ENCODE measurements at places on chromosomes 3 and 15.

DNA sequence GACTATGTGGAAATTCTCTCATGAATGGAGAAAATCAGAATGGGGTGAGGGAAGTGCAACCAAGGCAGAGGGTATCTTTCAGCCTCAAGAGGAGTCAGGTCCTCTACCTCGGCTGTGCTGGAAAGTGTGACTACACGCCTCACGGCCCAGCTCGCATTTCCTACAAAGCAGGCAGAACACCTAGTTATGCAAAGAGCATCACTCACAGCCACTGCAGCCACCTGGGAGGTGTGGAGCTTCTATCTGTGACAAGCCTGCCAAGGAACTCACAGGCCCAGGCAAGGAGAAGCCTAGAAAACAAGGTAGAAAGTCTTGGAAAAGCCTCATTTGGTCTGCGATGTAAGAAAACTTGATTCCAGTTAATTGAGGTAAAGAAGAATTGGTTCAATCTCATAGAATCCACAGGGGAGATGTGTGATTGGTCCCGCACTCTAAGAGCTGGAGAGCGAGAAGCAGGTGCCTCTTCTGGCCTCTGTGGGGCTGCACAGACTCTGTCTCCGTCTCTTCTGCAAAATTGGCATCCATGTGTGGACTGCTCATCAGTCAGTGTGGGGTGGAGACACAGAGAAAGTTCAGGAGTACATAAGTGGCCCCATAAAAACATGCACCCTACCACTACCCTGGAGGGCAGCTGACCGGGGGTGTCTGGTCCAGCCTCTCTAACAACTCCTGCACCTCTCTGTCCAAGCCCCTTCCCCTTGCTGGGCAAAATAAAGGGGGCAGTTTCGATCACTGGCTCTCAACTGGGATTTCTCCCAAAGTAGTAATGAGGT is 76.8 kb downstream of the TAMM41 start:
- DNase-seq: no peak

DNA sequence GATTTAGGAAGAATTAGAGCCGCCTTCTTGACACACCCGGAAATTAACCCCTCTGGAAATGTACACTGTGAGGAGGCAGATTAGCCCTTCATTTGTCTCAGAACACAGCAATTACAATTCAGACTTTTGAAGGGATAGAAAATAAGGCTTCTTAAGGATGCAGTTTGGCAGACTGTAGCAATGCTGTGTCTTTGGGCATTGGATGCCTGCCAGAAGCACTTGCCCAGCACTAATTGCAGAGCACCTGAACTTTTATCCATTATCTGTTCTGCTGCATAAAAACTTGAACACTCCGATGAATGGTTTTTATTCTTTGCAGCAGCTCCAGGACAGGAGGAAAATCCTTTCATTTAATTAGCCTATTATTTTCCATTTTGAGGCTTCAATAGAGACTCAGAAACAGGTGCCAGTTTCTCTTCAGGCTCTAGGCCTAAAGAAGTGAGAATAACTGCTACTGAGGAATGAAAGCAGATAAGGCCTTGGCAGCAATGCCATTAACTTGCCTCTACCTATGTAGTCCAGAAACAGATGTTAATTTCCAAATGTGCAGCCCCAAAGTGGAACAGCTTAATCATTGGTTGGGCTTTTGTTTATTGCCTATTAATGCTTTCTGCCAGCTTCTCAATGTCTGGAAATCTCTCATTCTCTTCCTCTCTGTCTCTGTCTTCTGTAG is 418.5 kb downstream of the NSUN3 start:
- no peak for DNase-seq

DNA sequence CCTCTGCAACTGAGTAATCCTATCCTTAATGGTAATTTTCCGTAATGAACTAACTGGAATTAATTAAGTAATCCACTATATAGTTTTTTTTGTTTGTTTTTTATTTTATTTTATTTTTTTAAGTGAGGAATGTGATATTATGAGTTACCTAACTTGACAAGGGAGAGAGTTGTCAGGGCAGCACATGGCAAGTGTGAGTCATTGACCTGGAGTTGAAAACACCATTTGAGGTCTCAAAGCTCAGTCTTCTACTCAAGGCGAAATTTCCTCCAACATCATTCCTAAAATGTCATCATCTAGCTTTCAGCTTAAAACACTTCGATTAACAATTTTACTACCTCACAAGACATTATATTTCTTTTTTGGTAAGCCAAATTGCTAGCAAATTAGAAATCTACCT is 87.8 kb downstream of the NECTIN3 start:
- DNase-seq: no peak

DNA sequence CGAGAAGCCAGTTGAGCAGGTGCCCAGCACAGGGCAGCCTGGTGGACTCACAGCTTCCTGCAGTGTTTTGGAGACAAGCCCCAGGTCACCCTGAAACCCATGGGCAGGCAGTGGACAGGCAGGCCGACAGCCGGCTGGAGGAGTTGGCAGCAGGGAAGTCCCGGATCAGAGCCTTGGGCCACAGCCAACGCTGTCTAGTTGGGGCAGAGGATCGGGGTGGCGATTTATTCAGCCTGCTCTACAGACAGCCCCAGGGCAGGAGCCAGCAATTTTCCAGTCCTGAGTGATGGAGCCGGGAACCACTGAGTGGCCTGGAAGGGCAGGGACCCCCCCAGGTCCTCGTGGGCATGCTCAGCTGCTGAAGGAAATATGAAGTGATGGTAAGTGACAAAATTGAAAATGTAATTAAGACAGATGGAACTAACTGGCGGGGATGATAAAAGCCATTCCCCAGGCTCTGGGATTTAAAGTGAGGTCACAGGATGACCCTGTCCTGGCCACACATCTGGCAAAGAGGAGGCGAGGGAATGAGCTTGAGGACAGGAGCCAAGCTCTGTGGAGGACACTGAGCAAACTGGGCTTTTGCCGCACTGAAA is 34.4 kb upstream of the TBC1D21 start:
- DNase-seq: no peak

DNA sequence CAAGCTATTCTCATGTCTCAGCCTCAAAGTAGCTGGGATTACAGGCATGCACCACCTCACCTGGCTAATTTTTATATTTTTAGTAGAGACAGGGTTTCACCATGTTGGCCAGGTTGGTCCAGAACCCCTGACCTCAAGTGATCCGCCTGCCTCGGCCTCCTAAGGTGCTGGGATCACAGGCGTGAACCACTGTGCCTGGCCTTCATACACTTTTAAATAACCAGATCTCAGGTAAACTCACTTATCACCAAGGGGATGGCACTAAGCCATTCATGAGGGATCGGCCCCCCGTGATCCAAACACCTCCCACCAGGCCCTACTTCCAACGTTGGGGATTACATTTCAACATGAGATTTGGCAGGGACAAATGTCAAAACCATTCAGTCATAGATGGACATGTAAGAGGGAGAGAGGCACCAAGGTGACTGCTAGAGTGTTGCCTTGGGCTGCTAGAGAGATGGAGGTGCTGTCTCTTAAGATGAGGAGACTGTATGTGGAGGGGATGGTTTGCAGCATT is 13.3 kb upstream of the DOCK3 start:
- no peak for DNase-seq

DNA sequence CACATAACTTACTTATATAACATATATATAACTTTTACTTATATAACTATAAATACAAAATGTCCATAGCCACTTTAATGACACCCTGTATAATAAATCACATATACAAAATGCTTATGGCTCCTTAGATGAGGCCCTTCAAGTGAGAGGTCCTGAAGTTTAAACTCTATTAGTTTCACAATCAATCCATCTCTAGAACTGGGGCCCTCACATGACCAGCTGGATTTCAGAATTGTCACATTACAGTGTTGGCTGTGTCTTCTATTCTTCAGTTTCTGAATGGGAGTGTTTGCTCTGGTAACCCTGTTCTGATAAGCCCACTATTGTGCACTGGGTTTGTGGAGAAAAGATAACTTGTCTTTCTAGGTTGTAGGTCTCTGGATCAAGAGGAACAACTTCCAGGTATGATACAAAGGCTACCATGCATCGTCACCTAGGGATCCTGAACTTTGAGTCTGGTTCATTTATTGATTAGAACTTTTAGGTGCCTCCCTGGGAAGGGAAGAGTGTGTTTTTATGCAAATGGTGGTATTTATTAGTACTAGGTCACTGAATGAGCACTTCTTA is 107.9 kb downstream of the DNAH12 start:
- no peak for DNase-seq

- DNase-seq: peak; percentile 53
Measured at GRCh38 chr3:134308350-134308891, 57.8 kb upstream of the RYK start.

- DNase-seq: no peak
Measured at GRCh38 chr3:194772241-194773000, 86.7 kb downstream of the FAM43A start.

- no peak for DNase-seq
Measured at GRCh38 chr3:33117461-33117860, 3.6 kb downstream of the CRTAP start.
